GF-D8 (cell line): ENCODE measurements at places on chromosomes 11 and 22.

- no peak for DNase-seq
Observed at GRCh38 chr11:112958670-112959069, 2.5 kb upstream of the NCAM1 start.

DNA sequence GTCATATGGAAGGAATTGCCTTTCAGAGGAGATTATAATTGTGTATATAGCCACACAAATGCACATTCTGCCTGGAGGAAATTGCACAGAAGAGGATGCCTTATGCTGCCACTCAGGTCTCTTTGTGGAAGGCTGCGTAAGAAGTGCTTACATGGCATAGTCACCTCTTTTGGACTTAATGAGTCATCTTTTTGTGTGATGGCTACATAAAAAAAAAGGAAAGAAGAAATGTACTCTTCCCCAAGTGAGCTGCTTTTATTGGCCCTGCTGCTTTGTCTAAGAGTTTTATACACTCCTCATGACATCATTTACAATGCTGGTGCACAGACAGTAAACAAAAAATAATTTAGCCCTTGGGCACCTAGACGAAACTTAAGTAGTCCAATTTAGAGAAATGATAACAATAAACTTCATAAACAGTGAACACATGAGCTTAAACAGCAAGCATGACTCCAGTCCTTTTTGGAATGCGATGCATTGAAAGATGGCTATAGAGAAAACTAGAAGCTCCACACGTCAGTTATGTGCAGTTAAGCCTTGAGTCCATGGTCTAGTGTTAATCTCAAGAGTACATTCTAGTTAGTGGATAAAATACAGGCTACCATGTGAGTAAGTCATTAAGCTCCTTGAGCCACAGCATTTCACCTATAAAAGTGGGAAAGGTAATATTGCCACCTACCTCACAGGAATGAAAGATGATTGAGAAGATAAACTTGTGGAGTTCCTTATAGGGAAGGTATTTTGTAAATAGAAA is 12.0 kb downstream of the CSTPP1 start:
- no peak for DNase-seq

GRCh38 chr11:118233377-118233776 is 8.6 kb upstream of the JAML start:
- no peak for DNase-seq

GRCh38 chr11:65880844-65881421 is 1.3 kb downstream of the CTSW start:
- DNase-seq, result no peak

DNA sequence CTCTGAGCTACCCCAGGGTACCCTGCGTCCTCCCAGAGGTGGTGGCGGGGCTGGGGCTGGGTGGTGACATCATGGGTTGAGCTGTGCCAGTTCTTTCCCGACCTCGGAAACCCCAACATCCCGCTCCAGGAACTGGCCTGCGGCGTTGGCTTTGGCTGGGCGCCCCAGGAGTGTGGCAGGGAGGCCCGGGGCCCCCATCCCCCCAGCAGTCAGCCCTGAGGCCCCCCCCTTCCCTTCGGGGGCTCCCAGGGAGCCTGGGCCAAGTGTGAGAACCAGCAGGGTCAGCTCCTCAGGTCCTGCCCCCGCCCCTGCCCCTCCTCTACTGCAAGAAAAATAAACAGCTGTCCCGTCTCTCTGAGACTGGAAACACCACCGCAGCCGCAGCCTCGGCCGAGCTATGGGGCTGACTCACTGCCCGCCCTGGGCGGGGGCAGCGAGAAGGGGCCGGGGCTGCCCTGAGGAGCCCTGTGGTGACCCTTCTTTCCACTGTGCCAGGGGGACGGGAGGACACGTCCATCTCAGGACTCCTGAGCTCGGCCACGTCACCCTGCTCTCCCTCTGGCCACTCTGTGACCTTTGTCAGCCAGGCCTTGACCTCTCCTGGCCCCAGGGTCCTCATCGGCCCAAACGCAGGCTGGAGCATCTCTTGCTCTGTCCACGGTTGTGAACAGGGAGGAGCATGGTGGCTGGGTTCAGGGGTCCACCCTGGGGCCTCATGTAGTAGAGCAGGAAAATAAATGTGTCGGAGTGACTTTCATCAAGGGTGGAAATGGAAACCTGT is 73.4 kb downstream of the WNT7B start:
- no peak for DNase-seq

DNA sequence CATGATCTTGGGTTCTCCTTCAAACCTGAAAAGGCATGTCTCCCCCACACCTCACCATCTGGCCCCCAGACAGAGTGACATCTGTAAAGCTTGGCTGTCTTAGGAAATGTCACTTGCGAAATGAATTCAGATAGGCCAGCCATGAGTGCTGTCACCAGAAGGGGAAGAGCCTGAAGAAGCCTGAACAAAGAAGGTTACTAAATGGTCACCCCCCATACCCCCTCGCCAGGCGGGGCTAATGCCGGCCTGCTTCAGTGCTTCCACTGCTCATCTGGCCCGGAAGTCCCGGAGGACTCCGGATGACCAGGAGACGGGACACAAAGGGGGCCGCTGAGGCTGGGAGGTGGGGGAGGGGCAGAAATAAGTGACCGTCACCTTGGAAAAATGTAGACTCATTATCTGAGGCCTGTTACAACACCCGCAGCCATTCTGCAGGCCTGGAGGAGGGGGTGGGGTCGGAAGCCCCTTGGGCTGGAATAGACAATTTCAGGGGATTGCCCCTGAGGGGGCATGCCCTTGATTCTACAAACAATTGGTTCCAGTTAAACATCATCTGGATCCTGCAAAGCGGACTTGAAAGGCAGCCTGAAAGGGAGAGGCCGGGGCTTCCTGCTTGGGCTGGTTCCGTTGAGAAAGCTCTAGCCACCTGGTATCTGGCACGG is 43.2 kb downstream of the NAT10 start:
- DNase-seq, result peak; percentile 56

DNA sequence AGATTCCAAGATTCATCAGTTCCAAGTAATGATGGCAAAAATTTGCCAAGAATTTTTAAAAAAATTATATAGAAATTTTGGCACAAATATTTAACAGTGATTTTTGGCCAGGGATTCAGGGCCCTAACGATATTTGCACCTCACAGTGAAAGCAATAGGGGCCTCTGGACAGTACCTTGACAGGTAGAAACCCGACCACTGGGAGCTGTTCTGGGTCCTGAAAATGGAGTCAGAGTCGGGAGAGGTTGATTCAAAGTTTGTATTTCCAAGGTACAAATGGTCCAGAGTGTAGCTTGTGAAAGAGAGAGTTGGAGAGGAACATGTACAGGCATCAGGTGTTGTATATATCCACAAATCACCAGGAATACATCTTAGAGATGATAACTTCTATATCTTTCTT is 41.6 kb downstream of the MRGPRX2 start:
- DNase-seq, result no peak

- no peak for DNase-seq
Observed at GRCh38 chr11:10500757-10501684, 40.0 kb downstream of the RNF141 start.

DNA sequence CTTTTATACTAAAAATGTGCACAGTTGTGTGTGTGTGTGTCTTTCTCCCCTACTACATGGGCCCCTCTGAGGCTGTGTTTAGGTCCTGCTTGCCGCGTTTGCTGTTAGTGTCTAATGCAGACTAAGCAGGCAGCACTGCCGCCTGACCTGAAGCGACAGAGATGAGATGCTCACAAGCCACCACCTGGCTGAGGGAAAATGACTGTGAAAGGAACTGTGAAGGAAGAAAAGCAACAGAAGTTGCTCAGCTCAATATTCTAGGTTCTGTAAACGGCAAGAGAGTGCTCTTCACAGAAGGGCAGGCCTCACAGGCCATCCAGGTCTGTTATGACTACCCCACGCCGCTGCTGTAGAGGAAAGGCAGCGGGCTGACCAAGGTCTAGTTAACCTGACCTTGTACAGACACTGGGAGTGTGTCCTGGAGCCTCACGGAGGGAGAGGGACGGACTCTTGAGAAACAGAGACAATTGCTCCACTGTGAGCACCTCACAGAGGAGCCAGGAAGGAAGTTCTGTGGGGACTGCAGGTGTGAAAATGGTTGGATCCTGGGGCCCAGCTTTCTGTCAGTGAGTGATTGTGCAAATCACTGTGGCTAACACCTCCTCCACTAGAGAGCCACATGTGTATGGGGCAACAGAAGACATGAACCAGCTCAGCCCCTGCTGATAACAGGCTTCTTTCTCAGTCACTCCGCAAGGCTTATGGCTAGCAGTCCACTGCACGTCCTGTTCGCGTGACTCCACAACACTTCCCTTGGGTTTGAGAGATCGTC is 31.3 kb upstream of the YPEL1 start:
- DNase-seq, result peak; percentile 91

- peak; percentile 66 for DNase-seq
Observed at GRCh38 chr11:62394825-62395538, 23.9 kb upstream of the SCGB1A1 start.

GRCh38 chr22:28597665-28598064 is 82.0 kb downstream of the TTC28 start:
- DNase-seq, result no peak

DNA sequence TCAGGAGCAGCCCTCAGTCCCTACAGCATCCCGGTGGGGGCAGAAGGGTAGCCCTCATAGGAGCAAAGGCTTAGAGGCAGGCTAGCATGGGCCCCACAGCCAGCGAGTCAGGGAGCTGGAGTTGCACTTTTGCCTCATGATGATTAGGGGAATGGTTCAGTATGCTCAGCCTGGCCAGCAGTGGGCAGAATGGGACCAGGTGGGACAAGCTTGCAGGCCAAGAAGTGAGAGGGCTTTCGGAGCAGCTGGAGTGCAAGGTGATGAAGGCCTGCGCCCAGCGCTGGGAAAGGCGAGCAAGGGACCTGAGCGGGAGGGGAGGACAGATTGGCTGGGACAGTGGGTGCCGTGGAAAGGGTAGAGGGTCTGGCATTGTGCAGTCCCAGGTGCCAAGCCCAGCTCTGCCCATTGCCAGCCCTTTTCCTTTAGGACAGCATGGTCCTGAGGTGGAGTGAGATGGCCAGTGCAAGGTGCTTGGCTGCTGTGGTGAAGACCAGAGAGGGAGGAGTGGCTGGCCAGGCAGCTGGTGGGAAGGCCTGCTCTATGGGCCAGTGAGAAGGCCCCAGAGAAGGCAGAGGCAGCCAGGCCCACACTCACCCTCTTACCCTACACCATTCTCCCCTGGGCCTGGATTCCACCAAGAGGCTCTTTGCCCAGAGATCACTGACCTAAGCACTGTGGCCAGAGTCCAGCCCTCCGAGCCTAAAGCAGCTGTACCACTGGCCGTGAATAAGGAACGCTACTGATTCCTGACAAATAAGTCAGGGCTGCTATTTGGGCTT is 47.9 kb upstream of the SUSD2 start:
- no peak for DNase-seq

DNA sequence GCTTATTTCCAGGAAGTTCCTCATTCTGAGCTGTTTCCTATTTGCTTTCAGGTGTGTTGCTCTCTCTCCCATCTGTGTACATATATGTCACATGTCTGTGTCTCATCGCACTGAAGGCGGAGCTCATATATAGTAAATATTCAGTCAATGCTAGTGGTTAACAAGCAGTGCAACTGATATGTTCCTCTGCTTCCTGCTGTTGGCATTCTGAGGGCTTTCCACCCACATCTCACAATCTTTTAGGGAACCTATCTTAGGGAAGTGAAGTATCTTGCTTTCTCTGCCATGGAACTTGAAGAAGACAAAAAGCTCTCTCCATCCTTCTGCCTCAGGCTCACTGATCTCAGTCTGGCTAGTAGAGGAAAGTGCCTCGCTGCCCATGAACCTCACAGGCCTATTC is 139.8 kb downstream of the TTC17 start:
- no peak for DNase-seq

DNA sequence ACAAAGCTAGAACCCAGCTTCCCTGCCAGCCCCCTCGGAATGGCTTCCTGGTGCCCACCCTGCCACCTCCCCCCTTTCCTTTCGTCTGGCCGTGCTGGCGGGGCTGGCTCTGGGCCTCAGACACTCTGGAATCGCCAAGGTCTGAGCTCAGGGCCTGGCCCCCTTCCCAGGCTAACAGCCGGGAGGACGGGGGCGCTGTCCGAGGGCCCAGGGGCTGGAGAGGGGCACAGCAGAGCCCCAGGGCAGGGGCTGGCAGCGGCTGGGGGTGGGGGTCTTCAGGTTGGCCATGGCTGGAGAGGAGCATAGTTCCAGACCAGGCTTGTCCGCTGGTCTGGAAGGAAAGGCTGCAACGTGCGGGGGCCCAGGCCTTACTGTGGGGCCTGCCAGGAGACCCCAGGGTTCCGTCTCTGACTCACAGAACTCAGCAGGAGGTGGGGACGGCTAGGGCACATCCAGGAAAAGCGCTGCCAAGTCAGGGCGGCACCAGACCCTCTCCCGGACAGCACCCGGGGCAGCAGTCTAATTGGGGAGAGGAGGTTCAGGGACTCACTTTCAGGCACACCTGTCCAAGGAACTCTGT is 861 bp upstream of the LTBP3 start:
- DNase-seq, result no peak

DNA sequence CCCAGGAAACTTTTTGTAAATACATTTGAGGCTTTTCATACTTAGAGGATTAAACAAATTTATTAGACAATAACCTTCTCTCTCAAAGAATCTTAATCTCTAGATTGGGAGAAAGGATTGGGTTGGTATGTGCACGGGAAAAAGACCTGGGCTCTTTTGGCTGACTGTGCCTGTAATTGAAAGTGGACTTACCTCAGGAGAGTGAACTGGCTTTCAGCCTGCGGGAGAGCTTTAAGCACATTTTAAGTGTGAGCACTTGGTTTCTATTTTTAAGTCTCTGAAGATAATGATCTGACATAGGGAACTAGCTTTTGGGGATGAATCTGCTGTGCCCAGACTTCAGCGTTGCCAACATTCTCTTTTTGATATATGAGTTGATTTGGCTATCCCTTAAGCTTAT is 35.8 kb downstream of the UVRAG start:
- peak; percentile 14 for DNase-seq

DNA sequence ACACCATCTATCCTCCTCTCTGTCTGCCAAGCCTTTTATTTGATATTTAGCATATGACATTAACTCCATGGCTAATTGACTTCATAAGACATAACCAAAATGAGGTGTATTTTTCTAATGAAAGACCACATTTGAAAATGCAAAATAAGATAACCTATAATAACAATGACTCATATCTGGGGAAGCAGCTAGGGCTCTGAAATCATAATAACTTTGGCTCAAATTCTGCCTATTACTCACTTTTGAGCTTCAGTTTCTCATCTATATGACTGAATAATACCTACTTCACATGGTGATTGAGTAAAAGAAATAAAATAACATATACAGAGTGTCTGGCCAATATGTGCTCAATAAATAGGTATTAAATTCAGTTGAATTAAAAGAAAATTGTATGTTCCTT is 1419.8 kb upstream of the TENM4 start:
- no peak for DNase-seq
